ENCODE measurements at places on chromosomes 3 and 15. TPM values are rescaled to one million over a fixed set of nuclear protein-coding genes. Genes with fewer than 3 reads are reported as not detected.

Gene ZIC4
- 0.03 TPM for polyA plus RNA-seq

Gene GOLGA8K
- 0.74 TPM for polyA plus RNA-seq

Gene MGLL
- polyA plus RNA-seq = 0.05 TPM

Gene DZIP1L
- polyA plus RNA-seq = 9.0 TPM

Gene POC1A
- 44.9 TPM for polyA plus RNA-seq

Gene KNG1
- not detected for polyA plus RNA-seq

Gene DGKG
- 0.48 TPM for polyA plus RNA-seq

Gene CHRNA3
- polyA plus RNA-seq = 4.4 TPM

Gene STT3B
- polyA plus RNA-seq = 43.5 TPM

Gene ISLR2
- polyA plus RNA-seq = 0.47 TPM

Measured in H1 (cell line).